ENCODE measurements at places on chromosomes 11 and 22.

DNA sequence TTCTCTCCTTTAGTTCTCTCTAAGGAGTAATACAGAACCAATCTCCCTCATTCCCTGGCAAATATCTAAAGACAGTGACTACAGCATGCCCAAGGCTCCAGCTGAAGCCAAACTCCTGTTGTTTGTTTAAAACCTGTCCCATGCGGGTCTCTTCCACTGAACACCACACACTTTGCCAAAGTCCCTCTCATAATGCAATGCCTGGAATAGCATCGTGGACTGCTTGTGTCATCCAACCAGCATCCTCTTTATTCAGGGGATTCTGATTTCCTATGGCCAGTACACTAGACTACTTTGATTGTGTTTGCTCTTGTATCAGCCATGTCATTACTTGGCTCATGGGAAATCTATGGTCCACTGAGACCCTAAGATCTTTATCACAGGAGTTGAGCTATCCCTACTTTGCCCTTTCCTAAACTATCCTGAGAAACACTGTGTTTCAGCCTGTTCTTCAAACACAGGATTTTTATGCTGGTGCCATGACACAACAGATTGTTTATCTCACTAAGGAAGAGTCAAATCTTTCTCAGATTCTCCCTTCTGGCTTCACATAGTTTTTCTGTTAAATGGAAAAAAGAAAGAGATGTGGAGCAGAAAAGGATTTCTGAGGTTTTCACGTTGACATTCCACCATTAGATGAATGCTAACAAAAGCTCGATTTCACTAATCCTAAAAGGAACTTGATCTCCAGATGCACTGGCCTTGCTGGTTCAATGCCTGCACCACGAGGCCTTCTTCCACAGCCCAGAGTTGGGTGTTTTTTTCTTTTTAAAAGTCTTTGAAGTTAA lies 15.9 kb upstream of the IRAG1 start:
- peak; percentile 49 for DNase-seq

- DNase-seq, result no peak
These were observed 189.6 kb downstream of the DSCAML1 start for GRCh38 chr11:117607449-117607848.

- peak; percentile 47 for DNase-seq
These were observed 876 bp upstream of the UBE2L6 start for GRCh38 chr11:57568330-57568766.

GRCh38 chr11:102516179-102516578 lies 14.4 kb downstream of the MMP7 start:
- DNase-seq, result no peak

DNA sequence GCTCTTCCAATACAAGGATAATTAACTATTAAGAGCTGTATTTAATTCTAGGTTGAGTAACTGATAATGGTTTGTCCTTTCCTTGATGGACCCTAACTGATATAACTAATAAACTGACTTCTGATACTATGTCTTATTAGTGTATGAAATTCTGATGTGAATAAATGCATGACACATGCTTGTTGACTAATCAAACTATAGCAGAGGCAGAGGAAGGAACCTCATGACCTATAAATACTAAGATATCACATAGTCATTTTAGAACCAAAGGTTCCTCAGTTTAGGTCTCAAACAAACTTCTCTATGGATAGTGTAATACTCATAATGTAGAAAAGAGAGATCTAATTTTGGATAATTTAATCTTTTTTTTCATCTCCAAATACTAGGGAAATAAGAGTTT lies 4.8 kb upstream of the HBD start:
- no peak for DNase-seq

DNA sequence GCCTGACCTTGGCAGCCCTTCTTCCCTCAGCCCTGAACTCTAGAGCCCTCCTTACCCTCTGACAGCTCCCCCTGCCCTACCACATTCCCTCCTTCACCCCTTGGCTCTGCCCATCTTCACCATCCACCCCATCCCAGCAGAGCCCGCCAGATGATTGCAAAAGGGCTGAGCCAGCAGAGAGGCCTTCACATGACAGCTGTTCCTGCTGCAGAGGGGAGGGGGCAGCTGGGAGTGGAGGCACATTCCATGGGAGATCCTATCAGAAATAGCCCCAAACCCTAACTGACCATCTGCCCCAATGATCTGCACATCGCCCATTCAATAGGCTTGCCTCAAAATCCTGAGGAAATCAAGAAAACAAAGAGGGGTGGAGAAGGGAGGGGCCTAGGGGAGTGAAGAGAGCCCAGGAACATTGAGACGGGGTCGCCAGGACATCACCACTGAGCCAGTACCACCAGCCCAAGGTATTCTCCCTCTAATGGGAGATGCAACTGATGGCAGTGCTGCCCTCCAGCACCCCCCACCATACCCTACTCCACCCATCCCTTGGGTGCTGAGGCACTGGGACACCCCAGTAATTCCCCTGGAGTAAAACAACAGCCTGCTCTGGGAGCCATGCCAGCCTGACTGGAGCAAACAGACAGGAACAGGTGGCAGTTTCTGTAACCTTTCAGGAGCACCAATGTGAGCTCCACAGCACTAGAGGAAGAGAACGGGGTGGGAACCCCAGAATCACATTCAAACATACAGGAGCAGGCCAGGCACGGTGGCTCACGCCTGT lies 8.0 kb upstream of the AHNAK start:
- no peak for DNase-seq
